ENCODE measurements at places on chromosomes 5 and 9. TPM values are rescaled to one million over a fixed set of nuclear protein-coding genes. Genes with fewer than 3 reads are reported as not detected.

ST8SIA4 gene
- 2.6 TPM for total RNA-seq

DNA sequence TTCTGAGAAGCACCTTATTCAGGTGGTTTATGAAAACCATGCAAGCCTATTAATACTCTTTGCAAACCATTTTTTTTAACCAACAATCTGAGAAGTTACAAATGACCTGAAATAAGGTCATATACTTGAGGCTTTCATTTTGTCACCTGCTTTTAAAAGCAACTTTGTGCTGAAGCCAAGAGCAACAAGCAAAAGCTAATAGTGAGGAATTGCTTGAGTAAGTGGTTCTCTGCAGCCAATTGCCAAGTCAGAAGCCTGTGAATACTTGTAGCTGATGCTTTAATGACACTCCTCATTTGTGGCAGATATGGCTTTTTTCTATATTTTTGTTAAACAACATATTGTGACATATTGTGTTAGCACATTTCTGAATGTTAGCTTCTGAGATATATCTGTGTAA lies 126.7 kb upstream of the ZNF608 start:
- no peaks in the 10 kb centered on the region for H3K4me1 ChIP-seq
- no peak for DNase-seq
- no peaks in the 10 kb centered on the region for H3K27me3 ChIP-seq
- H3K36me3 ChIP-seq = no peaks in the 10 kb centered on the region

- no peaks in the 10 kb centered on the region for H3K27me3 ChIP-seq
- H3K36me3 ChIP-seq = no peaks in the 10 kb centered on the region
- peak; percentile 83 for DNase-seq
- H3K4me1 ChIP-seq = peaks cover 6% of the 10 kb centered on the region
- no peak overlapping the region for H3K4me3 ChIP-seq
Measured at GRCh38 chr5:143108498-143109128, 294.9 kb downstream of the NR3C1 start.

DNA sequence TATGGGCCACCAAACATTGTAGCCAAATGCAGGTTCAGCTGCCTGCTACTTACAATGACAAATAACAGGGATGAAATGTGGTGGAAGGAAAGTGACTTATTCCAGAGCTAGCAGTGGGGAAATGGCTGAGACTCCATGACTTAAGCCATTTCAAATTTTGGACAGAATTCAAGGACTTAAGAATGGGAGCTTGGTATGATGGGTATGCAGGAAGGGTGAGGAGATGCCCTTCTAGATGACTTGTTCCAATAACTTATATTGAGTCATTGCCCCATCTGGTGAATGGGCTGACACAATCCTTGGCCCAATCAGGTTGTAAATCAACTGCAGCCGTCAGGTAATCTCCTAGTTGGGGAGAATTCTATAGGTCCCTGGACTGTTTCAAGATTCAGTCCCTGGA lies 230.7 kb upstream of the SGCD start:
- no peaks in the 10 kb centered on the region for H3K4me1 ChIP-seq
- no peak for DNase-seq
- H3K27ac ChIP-seq = no peak overlapping the region
- no peak overlapping the region for H3K4me3 ChIP-seq

- no peak overlapping the region for H3K4me3 ChIP-seq
- H3K27ac ChIP-seq = no peak overlapping the region
- H3K27me3 ChIP-seq = no peaks in the 10 kb centered on the region
- no peak for DNase-seq
- H3K36me3 ChIP-seq = no peaks in the 10 kb centered on the region
Measured at GRCh38 chr5:122473138-122473843, 161.3 kb downstream of the SNCAIP start.

GFRA3 gene
- 0.72 TPM for total RNA-seq

GRCh38 chr5:55865831-55866230 lies 14.7 kb downstream of the IL31RA start:
- no peak overlapping the region for H3K4me3 ChIP-seq
- no peak for DNase-seq
- H3K27ac ChIP-seq = no peak overlapping the region
- H3K27me3 ChIP-seq = no peaks in the 10 kb centered on the region
- H3K4me1 ChIP-seq = no peaks in the 10 kb centered on the region
- no peaks in the 10 kb centered on the region for H3K36me3 ChIP-seq

GRCh38 chr9:69898714-69899209 lies 78.1 kb downstream of the CFAP95 start:
- H3K27ac ChIP-seq = no peak overlapping the region
- no peak overlapping the region for H3K4me3 ChIP-seq
- H3K4me1 ChIP-seq = no peaks in the 10 kb centered on the region
- H3K36me3 ChIP-seq = no peaks in the 10 kb centered on the region
- DNase-seq = no peak
- no peaks in the 10 kb centered on the region for H3K27me3 ChIP-seq

- H3K4me1 ChIP-seq = peaks cover 11% of the 10 kb centered on the region
- no peaks in the 10 kb centered on the region for H3K36me3 ChIP-seq
- H3K27me3 ChIP-seq = no peaks in the 10 kb centered on the region
- no peak for DNase-seq
Measured at GRCh38 chr5:75265731-75266130, 29.1 kb upstream of the ANKRD31 start.

TXNDC8 gene
- not detected for total RNA-seq

DNA sequence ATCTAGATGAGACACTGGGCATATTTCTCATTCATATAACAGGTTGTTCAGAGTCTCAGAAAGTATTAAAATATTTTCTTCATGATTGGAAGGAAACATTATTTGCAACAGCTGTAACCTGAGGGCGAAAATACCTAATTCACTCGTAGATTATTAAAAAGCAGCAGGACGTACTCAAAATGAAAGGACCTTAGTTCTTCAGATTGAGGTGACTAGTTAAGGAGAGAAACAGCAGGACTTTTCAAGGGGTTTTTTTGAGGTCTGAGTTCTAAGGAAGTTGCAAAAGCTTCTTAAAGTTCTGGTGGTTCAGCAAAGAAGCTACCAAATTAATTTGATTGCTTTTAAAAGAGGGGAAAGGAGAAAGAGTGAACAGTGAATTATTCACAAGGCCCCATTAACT lies 174.9 kb downstream of the TMEM161B start:
- DNase-seq = no peak
- no peak overlapping the region for H3K4me3 ChIP-seq
- H3K27ac ChIP-seq = no peak overlapping the region
- no peaks in the 10 kb centered on the region for H3K27me3 ChIP-seq

DNA sequence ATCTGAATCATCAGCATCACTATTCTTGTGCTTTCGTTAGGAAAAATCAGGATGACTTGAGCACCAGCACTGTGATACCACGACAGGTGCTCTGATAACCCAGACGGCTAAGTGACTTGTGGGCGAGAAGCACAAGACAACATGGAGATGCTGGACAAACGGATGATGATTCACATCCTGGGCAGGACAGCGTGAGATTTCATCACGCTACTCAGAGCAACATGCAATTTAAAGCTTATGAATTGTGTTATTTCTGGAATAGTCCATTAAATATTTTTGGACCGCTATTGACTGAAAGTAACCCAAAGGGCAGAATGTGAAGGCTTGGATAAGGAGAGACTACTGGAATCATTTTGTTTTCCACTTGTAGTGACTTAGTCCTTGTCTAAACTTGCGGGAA lies 114.8 kb upstream of the DAPK1 start:
- H3K4me3 ChIP-seq = no peak overlapping the region
- DNase-seq = no peak
- H3K27ac ChIP-seq = no peak overlapping the region
- H3K4me1 ChIP-seq = no peaks in the 10 kb centered on the region
- H3K36me3 ChIP-seq = no peaks in the 10 kb centered on the region
- no peaks in the 10 kb centered on the region for H3K27me3 ChIP-seq

- peak; percentile 60 for DNase-seq
- H3K4me1 ChIP-seq = no peaks in the 10 kb centered on the region
- peak overlapping the region; percentile 87 for H3K4me3 ChIP-seq
Measured at GRCh38 chr5:50667653-50668595, 1.5 kb downstream of the PARP8 start.

SVEP1 gene
- total RNA-seq = 2.1 TPM

PRPF4 gene
- 16.0 TPM for total RNA-seq

Measured in colonic mucosa (tissue), 4 donors.